ENCODE measurements at places on chromosomes 4 and X.

DNA sequence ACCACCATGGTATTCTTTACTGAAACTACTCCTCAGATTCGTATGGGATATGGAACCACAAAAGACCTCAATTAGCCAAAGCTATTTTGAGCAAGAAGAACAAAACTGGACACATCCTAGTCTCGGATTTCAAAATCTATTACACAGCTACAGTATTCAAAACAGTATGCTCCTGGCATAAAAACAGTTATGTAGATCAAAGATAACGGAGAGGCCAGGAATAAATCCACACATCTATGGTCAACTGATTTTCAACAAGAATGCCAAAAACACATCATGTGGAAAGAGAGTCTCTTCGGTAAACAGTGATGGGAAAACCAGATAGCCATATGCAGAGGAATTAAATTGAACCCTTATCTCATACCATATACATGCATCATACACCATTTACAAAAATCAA is 155.3 kb downstream of the SPCS3 start:
- no peak for DNase-seq

GRCh38 chrX:125395626-125396025 is 76.0 kb downstream of the TEX13C start:
- no peak for DNase-seq

- no peak for DNase-seq
Measured at GRCh38 chrX:21559417-21559816, 98.7 kb downstream of the KLHL34 start.

- no peak for DNase-seq
Measured at GRCh38 chr4:951594-952468, 19.6 kb downstream of the TMEM175 start.

DNA sequence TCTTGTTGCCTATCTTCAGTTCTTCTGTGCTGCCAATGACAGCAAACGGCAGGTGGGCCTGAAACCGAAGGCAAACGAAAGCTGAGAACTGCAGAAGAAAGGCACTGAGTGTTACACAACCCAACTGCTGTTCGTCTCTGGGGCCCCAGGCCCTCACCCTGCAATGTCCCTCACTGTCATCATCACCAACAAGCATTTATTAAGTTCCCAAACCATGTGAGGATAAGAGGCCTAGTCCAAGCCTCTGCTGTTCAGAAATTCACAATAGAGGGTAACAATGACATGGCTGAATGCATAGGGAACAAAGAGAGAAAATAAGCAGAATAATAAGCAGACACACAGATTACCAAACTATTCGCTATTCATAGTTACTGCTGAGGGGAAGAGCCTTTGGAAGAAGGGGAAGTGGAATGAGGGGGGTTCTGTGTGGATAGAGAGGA is 34.5 kb upstream of the NKRF start:
- DNase-seq: no peak

DNA sequence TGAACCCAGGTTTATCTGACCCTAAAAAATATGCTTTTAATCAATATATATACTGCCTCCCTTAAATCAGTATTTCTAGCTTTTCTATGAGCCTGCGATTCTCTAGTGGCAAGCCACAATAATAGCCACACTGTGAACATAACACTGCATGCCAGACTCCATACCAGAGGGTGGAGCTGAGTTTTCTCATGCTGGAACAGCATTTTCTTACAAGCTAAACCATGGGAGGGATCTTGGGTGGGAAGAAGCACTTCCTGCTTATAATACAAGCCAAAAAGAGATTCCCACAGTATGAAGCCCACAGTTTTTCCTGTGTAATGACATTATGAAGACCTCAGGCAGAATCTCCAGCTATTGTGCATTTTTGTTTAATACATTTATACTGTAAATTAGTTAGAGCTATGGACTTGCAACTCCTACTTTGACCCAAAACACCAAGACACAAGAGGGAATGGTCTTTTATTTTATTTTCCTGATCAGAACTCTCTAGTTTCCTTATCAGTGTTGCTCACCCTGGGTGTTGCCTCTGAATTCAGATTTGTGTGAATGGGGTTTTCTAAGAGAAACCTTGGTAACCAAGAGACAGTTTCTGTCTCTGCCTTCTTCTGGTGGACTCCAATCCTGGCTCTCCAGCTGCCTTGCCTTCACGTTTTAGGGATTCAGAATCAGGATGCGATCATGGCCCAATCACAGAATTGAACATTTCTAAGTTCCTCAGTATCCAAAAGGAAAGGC is 74.5 kb upstream of the EOLA2 start:
- DNase-seq: no peak

DNA sequence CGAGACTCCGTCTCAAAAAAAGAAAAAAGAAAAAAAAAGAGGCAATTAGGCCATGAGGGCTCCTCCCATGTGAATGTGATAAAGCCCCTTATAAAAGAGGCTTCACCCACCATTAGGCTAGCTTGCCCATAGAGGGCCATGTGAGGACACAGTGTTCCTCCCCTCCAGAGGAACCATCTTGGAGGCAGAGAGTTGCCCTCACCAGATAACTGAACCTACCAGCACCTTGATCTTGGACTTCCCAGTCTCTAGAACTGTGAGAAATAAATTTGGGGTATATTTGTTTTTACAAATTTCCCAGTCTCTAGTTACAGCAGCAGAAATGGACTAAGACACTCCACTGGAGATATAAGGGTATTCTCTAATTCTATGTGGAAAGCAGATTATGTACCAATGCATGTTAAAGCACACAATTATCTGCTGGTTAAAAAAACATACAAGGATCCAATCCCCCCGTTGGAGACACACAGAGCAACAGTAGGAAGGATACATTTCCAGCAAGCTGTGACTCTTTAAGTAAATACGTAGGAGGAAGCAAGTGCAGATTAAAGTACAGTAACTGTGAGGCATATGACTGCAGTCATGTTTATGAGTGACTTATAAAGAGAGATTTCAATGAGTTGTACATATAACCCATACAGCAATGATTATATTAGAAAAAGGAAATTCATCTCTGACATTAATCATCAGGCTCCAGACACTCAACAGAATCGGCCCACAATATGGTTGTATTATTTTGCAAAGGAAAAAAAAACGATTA is 21.4 kb downstream of the SH3RF1 start:
- no peak for DNase-seq

GRCh38 chr4:177791188-177791587 is 349.0 kb upstream of the AGA start:
- no peak for DNase-seq

- DNase-seq: no peak
Measured at GRCh38 chr4:158422546-158422945, 99.1 kb upstream of the RXFP1 start.

- no peak for DNase-seq
Measured at GRCh38 chrX:10415306-10416001, 204.9 kb downstream of the MID1 start.

GRCh38 chr4:123562994-123563750 is 166.6 kb downstream of the SPRY1 start:
- DNase-seq: no peak

DNA sequence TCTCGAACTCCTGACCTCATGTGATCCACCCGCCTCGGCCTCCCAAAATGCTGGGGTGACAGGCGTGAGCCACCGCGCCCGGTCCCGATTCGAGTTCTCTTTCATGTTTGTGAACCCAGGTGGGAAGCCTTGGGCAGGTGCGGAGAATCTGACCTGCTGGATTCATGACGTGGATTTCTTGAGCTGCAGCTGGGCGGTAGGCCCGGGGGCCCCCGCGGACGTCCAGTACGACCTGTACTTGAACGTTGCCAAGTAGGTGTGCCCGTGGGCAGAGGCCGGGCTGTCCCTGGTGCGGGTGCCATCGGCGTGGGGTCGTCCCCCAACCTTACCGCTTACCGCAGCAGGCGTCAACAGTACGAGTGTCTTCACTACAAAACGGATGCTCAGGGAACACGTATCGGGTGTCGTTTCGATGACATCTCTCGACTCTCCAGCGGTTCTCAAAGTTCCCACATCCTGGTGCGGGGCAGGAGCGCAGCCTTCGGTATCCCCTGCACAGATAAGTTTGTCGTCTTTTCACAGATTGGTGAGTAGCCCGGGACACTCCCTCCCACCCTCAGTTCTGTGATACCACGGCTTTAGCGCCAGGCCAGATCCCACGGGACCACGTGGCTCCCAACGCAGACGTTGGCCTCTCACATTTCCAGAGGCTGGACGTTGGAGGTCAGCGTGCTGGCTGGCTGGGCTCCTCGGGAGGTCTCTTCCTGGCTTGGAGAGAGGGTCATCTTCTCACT is 15.6 kb downstream of the IL3RA start:
- no peak for DNase-seq

- no peak for DNase-seq
Measured at GRCh38 chr4:113955948-113956347, 23.5 kb downstream of the ARSJ start.
